LoVo (cell line): ENCODE measurements at places on chromosomes 1 and 21.
A peak's percentile ranks its signal among the peaks of the same experiment; 100 is the strongest.

GRCh38 chr1:239816081-239816782, 275.5 kb upstream of the FMN2 start:
- peak; percentile 60 for DNase-seq

DNA sequence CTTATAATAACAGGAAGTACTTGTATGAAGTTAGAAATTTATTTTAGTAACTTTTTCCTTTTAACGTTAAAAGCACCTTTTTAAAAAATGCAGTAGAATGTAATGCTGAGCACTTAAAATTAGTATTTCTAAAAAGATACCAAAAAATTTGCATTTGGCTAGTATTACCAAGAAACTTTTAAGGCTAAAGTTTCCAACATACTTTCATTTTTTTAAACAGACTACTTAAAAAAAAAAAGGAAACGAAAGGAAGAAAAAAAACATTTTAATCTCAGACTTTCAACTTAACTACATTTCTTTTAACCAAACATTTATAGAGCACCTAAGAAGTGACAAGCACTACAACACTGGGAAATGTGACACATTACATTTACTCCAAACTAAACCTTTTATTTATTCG, 2.8 kb downstream of the ARID4B start:
- DNase-seq: no peak

DNA sequence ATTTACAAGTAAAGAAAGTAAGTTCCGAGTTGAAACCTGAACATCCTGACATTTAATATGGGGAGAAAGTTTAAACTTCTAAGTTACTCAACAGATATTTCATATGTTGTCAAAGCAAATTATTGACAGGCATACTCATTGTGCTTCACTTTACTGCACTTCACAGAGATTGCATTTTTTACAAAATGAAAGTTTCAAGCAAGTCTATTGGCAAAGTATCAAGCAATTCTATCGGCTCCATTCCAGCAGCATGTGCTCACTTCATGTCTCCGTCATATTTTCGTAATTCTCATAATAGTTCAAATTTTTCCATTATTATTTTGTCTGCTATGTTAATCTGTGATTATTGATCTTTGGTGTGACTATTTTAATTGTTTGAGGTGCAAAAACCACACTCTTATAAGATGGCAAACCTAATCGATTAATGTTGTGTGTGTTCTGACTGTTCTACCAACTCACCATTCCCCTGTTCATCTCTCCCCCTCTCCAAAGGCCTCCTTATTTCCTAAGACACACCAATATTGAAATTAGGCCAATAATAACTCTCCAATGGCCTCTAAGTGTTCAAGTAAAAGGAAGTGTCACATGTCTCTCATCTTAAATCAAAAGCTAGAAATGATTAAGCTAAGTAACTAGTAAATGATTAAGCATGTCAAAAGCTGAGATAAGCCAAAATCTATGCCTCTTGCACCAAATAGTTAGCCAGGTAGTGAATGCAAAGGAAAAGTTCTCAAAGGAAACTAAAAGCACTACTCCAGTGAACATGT, 68.2 kb upstream of the BCL9 start:
- no peak for DNase-seq

GRCh38 chr1:42013881-42014470, 95.3 kb upstream of the HIVEP3 start:
- DNase-seq: no peak

GRCh38 chr1:93749487-93749886, 67.8 kb upstream of the BCAR3 start:
- no peak for DNase-seq

- no peak for DNase-seq
Observed at GRCh38 chr1:6961905-6962477, 176.7 kb downstream of the CAMTA1 start.

DNA sequence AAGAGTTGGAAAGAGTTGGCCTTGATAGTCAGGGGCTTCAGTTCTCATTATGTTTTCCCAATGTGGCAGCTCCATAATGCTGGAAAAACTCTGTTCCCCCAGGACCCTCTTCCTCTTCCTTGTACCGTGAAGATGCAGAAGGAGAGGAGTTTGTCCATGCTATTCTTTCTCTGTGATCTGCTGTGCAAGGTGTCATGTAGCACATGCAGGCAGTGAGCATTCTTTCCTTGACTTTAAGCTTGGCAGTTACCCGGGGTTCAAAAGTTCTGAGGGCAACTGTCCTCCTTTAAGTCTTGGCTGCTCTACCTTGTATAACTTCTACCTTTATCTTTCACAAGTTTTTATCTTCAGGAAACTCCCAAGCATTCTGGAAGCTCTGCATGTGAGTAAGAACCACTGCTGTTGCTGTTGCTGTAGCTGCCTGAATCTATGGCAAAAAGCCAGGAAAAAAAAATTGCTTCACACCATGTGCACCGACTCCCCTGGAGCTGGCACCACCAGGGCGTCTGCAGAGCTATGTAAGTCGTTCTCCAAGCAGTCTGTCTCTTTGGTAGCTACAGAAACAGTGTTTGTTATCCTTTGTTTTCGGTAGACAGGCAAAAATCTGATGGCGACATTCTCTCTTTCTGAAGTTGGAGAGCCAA, 42.7 kb upstream of the SLC16A1 start:
- DNase-seq: no peak

DNA sequence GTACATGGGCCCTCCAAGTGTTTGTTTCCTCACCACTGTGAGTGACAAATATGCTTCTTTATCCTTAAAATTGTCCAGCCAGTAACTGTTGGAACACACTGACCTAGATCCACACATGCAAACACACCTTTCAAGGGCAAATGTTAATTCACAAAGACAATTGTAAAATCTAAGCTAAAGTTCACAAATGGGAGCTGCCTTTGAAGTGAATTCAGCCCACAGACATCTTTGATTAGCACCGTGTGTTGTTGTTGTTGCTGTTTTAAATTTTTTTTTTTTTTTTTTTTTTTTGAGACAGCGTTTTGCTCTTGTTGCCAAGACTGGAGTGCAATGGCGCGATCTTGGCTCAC, 52.3 kb upstream of the SLC16A1 start:
- DNase-seq: no peak

DNA sequence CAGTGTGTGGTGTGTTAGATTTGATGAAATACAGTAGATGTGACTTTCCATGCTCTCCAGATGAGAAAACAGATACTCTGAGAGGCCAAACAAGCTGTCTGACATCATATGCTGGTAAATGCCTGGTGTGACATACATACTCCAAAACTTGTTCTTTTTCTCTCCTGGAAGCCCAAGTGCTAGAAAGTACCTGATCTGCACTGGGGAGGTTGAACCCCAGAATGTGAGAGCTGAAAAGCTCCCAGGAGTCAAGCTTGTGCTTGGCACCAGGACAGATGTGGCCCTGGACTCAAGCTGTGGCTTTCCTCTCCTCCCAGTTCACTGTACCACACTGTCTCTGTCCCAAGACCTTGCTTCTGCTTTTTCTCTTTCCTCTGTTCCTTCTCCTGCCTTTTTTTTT, 389.0 kb upstream of the USP24 start:
- no peak for DNase-seq

GRCh38 chr1:228226956-228227791, 19.3 kb downstream of the OBSCN start:
- DNase-seq: peak; percentile 6

DNA sequence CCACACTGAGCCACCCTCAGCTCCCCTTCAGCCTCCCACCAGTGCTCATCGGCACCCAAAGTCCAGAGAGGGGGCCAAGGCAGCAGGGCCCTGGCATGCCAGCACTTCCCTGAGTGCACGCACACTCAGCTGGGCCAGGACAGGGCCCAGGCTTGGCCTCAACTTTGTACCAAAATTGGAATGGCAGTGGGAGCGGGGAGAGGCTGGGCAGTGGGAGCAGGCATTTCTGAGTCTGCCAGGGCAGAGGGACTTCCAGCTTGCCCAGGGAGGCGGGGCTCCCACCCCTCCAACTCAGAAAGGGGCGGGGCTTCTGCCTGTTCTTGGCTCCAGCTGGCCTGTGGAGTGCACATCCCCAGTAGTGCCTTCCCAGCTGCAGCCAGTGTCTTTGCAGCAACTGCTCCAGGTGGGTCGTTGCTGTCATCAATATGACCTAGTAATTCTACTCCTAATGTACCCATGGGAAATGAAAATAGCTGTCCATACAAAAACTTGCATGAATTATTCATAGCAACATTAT, 10.3 kb upstream of the SNX7 start:
- DNase-seq: no peak

GRCh38 chr1:224720216-224720615, 104.1 kb downstream of the CNIH3 start:
- no peak for DNase-seq

GRCh38 chr1:1281533-1282321, 1.5 kb downstream of the SCNN1D start:
- no peak for DNase-seq

- no peak for DNase-seq
Observed at GRCh38 chr1:56834137-56834900, 15.1 kb upstream of the FYB2 start.

DNA sequence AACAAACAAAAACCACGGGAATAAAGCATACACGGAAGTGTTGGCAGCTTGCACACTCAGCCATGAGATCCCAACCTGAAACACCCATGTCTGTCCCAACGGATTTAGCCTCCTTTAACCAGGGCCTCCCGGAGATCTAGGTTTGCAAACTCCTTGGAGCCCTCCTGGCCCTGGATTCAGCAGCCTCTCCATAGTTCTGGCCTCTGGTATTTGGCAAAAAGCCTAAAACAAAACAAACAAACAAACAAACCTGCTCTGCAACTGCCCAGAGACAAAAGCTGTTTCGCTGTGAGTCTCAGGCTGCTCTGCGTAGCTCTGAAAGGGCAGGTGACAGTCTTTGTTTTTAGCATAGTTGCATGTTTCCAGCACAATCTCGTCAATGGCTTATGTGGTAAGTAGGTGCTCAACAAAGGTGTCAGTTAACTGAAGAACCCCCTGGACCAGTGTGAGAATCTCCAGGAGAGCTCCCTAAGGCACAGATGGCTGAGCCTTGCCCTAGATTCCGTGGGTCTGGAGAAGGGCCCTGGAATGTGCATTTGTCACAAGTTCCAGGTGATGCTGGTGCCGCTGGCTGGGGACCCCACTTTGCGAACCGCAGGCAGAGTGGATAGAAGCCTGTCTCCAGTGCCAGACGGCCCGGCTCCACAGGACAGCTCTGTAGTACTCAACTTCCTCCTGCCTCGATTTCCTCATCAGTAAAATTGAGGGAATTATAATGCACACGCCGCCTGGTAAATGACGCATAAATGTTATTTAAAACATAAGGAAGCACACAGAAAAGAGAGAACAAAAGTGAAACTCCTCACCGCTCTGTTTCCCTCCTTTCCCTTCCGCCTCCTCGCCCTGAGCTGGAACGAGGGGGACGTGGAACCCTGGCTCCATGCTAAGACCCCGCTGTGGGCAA, 86.2 kb downstream of the RIPK4 start:
- DNase-seq: peak; percentile 23

DNA sequence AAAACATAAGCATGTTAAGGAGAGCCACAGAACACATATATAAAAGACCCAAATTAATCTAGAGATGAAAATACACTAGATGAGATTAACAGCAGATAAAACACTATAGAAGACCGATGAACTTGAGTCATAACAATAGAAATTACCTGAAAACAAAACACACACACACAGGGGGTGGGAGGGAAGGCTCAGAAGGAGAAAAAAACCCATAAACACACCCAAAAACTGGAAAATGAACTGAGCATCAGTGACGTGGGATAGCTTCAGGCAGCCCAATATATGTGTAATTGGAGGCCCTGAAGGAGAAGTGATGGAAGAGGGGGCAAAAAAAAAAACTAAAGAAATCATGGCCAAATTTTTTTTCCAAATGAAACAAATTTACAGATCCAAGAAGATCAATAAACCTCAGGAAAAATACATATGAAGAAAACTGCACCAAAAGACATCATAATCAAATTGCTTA, 11.4 kb downstream of the ALDH9A1 start:
- no peak for DNase-seq

DNA sequence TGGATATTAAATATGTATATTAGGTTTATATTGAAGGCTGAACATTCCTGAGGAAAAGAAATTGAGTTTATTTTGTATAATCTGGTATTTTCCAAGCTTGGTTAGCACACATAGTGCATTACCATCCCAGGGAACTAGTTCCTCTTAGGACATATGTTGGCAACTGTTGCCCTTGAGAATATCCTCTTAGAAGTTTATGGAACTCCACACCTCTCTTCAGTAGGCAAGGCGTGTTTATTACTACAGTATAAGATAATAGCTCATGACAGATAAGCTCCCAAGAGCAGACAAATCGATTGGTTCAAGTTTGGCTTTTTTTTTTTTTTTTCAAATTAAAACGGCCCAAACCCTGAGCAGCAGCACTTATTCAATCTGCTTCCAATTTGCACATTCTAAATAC, 59.8 kb upstream of the SIPA1L2 start:
- DNase-seq: no peak

GRCh38 chr1:178868706-178869105, 2.2 kb downstream of the ANGPTL1 start:
- DNase-seq: no peak

- DNase-seq: no peak
Observed at GRCh38 chr21:39095681-39096080, 87.6 kb downstream of the PSMG1 start.

GRCh38 chr1:152190589-152190988, 31.6 kb upstream of the RPTN start:
- DNase-seq: no peak

DNA sequence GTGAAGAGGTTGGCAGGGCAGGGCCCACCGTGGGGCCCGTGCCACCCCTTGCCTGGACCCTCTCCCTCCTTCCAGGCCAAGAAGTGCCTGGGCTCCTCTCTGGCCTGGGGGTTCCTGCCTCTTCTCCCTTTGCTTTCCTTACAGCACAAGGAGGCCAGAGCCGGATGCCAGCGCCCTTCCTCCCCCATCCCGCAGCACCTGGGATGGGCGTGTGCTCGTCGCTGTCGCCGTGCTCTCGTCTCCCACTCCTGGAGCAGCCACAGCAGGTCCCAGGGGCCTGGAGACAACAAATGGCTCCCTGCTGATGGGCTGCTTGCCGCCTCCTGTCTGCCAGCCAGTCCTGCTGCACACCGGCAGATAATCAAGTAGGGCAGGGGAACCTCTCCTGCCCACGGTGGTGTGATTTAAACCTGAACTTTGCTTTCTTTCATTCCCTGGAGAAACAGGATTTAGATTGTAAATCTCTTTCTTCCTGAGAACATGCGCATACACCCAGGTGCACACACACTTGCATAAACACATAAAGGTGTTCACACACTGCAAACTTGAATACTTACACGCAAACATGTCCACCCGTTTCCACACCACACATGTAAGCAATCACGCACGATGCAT, 50.8 kb upstream of the POU3F1 start:
- DNase-seq: no peak
